GM18507 (cell line): ENCODE measurements at places on chromosomes 11 and 22.

- no peak for DNase-seq
These were observed 1585.2 kb upstream of the TENM4 start for GRCh38 chr11:81026032-81026431.

- DNase-seq = no peak
These were observed 105.3 kb downstream of the ETS1 start for GRCh38 chr11:128482092-128482491.

DNA sequence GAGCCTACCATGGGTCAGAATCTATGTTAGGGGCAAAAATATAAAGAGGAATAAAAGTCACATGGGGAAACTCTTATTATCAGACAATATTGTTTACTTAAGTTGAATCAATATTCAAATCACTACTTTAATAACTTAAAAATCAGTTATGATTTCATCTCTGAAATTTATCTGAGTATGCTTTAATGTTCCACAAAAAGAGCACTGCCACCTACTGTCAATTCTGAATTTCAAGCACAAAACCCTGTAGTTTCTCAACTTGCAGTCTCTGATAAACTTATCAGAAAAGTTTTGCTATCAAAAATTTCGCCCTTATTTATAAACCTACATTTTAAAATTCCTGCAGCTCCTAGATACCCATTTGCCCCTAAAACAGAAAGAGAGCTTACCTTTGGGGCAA lies 47.3 kb downstream of the RDX start:
- no peak for DNase-seq

DNA sequence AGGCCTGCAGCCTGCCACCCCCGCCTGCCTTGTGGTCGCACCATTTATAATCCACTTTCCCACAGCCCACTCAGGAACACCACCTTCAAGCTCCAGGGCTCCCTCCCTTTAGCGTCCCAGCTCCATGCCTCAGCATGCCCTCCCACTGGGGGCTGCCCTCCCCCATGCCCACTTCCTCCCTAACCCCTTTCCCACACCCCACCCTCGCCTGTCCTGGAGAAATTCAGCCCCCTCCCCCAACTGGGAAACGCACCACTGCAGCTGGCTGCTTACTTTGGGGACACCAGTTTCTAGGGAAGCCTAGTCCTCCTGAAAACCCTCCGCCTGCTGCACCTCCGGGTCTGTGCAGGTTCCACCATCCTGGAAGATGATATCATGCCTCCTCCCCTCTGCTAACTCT lies 3.4 kb upstream of the YPEL1 start:
- DNase-seq = no peak

- DNase-seq = no peak
These were observed 37.4 kb downstream of the MMP20 start for GRCh38 chr11:102587722-102588121.

GRCh38 chr11:100639140-100639539 lies 47.9 kb upstream of the ARHGAP42 start:
- no peak for DNase-seq

GRCh38 chr11:3894128-3894731 lies 38.8 kb downstream of the STIM1 start:
- peak; percentile 76 for DNase-seq

- no peak for DNase-seq
These were observed 272.5 kb downstream of the BUD13 start for GRCh38 chr11:116500026-116500946.

- no peak for DNase-seq
These were observed 13.1 kb upstream of the DDX6 start for GRCh38 chr11:118804094-118804493.

DNA sequence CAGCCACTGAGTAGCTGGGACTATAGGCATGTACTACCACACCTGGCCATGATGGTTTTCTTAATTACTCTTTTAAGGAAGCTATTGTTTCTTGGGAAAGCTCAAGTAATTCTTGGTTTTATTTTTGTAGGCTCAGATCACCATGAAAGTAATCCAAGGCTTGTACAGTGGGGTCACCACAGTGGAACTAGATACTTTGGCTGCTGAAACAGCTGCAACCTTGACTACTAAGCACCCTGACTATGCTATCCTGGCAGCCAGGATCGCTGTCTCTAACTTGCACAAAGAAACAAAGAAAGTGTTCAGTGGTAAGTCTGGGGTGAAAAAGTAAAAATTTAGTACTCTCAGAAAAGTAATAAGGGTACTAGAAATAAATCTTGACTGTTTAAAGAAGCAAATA lies 11.3 kb downstream of the RRM1 start:
- DNase-seq = no peak

- no peak for DNase-seq
These were observed 67.9 kb downstream of the CYB5R2 start for GRCh38 chr11:7605186-7605943.

DNA sequence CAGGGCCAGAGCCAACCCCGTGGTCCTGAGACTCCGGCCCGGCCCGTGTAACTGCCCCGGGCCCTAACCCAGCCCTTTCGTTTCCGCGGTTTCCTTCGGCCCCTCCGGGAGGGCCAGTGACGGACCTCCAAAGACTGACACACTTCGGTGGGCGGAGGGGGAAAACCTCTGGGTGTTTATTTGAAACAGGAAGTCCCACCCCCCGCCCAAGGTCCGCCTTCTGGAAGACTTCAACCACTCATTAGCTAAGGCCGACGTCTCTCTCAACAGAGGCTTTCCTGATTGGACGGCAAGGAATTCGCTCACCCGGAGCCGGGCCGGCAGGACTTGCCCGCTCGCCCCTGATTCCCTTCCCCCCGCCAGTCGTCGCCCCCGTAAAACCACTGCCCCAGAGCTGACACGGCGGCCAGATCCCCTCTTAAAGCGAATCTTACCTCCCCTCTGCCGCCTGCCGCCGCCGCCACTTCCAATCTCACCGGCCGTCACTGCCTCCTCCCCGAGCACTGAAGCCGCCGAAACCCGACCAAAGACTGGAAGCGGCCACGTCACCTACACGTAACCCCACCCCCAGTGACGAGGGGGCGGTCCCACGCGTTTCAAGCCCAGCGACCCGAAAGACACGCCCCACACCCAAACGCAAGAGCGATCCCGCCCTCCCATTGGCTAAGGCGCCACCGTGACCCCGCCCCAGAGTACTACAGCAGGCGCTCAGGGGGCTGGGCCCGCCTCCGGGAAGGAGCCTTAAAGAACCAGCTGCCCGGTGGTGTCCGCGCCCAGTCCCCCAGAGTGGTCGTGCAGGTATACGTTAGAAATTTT lies at the start of gene STX5:
TSS of gene STX5 (minus strand) at position 532 of the 816 bp plus-strand sequence. CDS start 808 bp downstream, outside the sequence.
- DNase-seq = peak; percentile 89

DNA sequence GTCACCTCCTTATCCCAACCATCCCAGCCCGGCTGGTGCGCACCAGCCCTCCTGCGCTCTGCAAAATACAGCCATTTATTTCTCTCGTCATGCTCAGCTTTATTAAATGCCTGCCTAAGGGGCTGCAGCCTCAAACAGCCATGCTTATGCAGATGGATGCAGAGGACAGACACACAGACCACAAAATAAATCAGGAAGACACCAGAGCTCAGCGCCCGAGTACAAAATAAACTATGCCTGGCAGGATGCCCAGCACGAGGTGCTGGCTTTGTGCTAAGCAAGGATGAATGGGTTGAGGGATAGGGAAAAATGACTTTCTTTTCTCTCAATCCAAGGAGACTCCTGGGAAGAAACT lies 70.5 kb downstream of the RPUSD4 start:
- DNase-seq = no peak

- no peak for DNase-seq
These were observed 123.7 kb upstream of the TRPC6 start for GRCh38 chr11:101707477-101707876.

DNA sequence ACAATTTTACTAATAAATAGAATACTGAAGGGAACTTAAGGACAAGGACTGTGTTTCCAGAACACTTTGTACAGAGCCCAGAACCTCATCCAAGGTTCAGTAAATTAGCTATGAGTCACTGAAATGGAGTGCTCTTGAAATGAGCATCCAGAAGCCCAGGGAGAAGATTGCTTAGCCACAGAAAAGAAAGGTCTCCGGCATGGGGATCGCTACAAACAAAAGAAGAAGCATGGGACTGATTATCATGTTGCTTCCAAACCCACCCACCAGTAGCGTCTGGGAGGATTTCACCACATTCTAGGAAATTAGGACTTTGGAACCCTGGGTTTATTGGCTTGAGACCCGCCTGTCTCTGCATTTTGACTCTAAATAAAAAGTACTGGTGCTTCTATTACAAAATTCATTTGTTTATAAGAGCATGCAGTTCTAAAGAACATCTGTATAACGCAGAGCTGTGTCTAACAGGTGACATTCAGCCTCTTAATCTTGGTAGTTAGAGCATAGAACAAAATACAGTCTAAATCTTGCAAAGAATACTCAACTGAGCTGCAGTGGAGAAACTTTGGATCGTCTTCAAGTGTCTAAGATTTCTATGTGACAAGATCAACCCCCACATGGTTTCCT lies 35.9 kb upstream of the SESN3 start:
- DNase-seq = no peak
